ENCODE measurements at places on chromosomes 5 and 9.

GRCh38 chr9:125854553-125855275 is 107.5 kb downstream of the PBX3 start:
- no peak for DNase-seq

DNA sequence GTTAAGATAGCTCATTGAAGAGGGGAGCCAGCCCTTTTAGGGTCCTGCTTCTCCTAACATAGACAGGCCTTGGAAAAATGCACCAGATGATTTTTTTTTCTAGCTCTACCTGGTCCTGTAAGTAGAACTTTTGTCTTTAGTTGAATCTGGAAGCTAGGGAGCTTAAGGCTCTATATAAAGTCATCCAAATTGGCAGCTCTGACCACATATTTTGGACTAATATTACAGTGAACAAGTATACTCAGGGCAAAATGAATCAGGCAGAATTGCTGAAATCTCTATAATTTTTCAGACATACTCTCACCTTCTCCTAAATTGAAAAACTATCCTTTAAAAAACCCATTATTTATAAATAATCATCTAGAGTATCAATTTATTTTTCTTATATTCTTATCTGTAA is 375.6 kb downstream of the OSTF1 start:
- no peak for DNase-seq

GRCh38 chr5:178849316-178849715 is 10.4 kb upstream of the ZNF354B start:
- DNase-seq, result no peak

- peak; percentile 50 for DNase-seq
These were observed 13.7 kb downstream of the GLRX start for GRCh38 chr5:95808686-95809413.

DNA sequence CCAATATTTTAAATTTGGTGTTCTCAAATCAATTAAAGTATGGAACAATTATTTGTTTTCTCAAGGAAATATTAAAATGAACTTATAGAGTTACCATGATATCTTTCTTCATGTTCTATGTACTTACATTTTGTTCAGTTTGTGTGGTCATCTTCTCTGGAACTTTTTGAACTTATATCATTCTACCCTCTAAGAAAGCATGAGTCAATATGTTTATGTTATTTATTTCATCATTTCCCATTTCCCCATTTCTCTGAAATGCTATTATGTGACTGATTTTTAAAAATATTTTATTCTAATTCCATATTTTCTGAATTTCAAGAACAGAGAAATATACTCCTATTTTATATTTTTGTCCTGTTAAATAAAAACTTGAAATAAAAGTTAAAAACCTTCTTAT is 123.5 kb upstream of the ACOT12 start:
- DNase-seq, result no peak

DNA sequence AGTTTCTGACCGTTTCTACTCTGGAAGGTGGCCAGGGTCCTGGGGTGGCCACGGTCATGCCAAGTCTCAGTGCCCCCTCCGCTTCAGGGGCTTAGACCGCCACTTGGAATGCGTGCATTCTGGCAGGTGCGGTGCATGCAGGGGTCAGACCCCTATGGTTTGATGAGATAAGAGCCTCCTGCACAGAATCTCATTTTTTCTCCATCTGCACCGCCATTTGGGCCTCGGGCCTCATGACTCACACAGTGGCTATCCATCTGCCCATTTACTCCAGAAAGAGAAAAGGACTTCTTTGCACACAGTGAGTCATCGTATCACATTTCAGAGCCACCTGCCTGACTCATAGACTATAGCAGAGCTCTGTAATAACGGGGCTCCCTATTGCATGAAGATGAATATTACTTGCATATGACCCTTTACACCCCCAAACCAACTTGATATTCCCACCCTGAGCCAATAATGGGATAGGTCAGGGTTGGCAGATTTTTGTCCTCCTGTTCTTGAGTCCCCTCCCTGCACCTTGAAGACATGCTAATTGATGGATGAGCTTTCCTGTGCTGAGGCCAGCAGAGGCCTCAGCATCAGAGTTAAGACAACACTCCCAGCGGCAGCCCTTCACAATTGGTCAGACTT is 157.4 kb downstream of the NR3C1 start:
- DNase-seq, result no peak

DNA sequence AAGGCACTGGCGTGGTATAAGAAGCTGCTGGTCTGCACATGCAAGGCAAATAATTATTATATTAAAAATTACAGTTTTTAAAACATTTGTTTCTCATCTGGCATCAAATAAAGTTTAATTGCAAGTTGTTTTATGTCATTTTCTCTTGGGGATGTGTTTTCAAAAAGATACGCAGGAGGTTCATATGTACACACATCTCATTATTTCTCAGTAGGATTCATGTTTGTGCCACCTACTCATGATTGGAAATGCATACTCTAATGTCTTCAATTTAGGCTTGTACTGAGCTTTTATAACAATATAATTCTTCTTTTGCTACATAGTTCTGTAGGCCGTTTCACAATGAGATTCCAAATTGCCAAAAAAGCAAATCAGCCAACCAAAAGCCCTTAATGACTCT is 244.2 kb upstream of the MEF2C start:
- no peak for DNase-seq

DNA sequence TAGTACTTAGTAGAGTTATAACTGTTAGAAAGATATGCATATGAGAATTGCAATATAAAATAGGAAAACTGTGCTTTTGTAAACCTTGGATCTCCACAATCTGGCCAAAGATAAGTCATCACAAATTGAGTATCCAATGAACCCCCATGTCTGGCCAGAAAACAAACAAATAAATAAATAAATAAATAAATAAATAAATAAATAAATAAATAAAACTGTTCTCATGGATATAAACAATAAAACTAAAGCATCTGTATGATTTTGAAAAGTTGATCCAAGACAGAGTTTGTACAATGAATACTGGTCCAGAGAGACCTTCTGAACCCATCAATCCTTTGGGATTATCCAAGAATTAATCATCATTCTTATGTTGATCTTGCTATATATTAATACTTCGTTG is 367.6 kb upstream of the CDH9 start:
- DNase-seq, result no peak

- DNase-seq, result no peak
These were observed 120.0 kb upstream of the ACOT12 start for GRCh38 chr5:81513982-81514381.

DNA sequence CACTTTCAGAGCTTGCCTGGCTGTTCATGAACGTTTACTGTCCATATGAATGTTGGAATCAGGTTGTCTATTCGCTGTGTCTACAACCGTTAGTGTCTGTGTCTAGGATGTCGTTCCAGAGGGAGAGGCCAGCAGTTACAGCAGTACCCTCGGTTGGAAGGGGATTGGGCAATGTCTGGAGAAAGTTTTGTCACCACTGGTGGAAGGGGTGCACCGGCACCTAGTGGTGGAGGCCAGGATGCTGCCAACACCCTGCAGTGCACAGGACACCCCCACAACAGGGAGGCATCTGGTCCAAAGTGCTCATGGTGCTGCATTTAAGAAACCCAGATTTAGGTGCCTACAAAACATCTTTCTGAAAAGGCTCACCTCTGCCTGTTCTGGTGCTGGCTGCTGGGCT is 220.7 kb downstream of the FANCC start:
- no peak for DNase-seq

DNA sequence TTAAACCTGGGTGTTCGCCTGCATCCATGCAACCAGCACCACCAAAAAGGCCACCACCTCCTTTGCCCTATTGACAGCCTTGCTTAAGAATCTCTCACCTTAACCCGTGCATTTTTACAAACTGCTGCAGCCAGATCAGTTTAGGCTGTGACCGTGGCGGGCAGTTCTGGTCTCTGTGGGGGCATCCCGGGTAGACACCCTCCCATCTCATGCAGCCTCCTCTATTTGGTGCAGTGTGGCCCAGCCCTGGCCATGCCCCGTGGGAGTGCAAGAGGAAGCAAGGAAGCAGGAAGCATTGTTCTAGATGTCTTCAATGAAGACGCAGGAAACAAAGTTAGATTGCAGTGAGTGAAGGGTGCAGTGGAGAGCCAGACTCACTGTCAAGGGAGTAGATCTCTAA is 108.8 kb upstream of the MVB12B start:
- no peak for DNase-seq

DNA sequence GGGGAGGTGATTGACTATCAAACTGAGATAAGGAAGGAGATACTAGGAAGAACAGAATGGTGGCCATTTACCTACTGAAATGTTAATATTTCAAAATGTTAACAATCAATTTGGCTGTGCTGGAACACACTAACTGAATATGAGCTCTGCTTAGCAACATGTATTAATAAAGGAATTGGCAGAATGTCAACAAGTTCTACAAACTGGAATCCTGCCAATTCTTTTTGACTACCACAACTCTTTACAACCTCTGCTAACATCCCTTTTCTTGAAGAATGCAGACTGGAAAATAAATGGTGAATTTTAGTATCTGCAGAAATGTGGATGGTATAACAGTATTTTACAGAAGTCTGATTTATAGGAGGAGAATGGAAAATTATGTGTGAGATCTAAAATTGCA is 446.4 kb downstream of the ISL1 start:
- DNase-seq, result no peak

DNA sequence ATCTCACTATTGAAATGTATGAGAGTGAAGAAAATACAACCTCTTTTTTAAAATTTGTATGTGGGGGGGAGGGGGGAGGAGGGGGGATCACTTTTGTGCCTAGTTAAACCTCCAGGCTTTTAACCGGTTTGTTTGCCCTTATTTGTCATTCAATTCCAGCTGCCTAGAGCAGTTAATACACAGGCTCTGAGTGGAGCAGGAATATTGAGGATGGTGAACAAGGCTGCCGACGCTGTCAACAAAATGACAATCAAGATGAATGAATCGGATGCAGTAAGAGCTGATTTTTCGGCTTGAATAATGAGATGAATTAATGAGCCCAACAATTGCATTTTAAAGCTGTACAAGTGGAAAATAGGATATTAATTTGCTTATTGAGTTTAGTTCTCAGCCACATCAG is 28.7 kb upstream of the SNX24 start:
- no peak for DNase-seq

DNA sequence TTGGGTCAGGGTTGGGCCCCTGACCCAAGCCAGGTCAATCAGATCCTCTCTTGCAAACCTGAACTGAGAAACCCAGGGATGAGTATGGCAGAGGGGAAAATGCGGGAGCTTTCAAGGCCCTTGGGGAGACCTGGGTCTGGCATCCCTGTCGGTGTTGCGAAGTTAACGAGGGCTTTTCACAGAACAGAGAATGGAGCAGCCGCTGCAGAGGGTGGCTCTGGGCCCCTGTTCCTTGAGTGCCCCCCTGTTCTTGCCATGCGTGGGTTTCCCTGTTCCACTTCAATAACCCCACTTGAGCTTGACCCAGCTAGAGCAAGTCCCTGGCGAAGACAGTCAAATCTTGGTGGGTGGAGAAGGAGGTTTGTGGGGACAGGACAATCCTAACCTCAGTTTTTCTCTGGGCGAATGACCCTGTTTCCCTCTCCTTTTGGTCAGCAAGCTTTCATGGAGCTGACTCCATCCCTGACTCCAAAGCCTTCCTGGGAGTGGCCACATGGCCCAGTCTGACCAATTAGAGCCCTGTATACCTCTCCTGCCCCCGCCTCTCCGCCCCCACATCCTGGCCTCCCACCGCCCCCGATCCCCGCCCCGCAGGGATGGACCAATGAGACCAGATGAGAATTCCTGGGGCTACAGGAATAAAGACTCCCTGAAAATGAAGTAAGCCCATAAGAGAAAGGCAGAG is 2.9 kb upstream of the VDAC1 start:
- DNase-seq, result no peak

- no peak for DNase-seq
These were observed 107.0 kb downstream of the NR6A1 start for GRCh38 chr9:124664143-124664542.

DNA sequence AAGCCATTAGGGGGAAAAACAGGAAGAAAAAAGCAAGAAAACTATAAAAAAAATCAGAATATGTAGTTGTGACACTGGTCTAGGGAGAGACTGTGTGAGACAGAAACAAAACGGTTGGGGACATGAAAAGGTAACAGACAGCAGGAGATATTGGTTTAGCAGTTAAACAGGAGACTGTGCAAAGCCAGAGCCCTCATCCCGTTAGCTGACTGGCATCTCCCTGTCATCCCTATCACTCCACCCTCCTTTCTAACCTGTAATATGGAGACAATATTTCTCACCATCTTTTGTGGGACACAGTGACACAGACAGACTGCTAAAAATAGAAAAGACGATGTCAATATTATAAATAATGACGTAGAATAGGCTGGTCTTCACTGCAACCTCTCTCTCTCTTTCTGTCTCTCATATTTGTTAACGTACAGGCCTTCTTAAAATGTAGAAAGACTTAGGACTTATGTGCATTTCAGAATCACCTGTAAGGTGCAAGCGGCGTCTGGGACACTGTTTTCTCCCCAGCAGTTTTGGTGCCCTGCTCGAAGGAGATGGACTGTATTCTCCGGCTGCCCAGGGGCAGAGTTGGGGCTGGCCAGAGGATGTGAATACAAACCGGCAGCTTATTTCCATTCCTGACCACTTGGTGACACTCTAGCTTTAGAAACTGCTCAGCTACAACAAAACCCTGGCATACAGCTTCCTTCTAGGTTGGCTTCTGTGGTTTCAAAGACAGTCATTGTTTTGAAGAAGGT is 190.6 kb downstream of the MAT2B start:
- no peak for DNase-seq

- DNase-seq, result no peak
These were observed 98.2 kb downstream of the TAF11L14 start for GRCh38 chr5:17732351-17732923.

- DNase-seq, result no peak
These were observed 16.6 kb upstream of the PCDHB2 start for GRCh38 chr5:141077826-141078225.

DNA sequence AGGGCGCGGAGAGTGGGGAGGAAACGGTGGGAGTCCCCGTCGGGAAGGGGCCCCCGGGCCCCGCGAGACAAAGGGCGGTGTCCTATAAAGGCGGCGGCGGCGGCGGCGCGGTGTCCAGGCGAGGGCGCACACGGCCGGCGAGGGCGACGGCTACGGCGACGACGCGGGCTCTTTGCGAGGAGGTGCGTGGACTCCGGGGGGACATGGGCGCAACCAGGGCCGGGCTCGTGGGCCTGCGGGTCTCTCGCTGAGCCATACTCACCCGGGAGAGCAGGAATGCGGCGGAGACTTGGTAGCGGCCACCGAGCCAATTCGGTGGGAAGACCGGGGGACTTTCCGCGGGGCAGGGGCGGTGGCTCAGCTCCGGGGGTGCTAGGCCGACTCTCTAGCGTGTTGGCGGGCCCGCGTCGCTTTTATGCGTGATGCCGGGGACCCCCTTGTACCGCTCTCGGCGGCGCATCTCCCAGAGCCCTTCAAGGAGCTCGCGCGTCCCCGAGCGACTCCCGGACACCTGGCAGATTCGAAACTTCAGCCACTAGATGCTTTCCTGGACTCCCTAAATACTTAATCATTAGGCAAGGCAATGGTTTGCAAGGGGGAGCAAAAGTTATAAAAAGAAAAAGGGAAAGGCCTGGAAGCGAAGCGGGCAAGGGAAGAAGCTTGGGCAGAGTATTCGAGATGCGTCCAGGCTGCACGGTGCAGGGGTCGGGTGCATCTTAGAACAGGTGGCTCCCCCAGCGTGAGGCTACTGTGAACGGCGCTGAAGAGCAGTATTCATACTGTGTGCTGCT is 5.9 kb upstream of the TAL2 start:
- DNase-seq, result no peak

Measured in stimulated activated CD4-positive, alpha-beta T cell treated with anti-CD3 and anti-CD28 coated beads, Interleukin-4, amount 100 ng/mL, for 48 hours (primary cell).